Muscle of leg (tissue), 16 donors: ENCODE measurements at places on chromosomes 4 and X.

- no peak overlapping the region for H3K4me3 ChIP-seq
- DNase-seq, result no peak
- no peaks in the 10 kb centered on the region for H3K27me3 ChIP-seq
- no peak overlapping the region for H3K27ac ChIP-seq
Observed at GRCh38 chr4:171025343-171025742, 787.9 kb upstream of the GALNTL6 start.

DNA sequence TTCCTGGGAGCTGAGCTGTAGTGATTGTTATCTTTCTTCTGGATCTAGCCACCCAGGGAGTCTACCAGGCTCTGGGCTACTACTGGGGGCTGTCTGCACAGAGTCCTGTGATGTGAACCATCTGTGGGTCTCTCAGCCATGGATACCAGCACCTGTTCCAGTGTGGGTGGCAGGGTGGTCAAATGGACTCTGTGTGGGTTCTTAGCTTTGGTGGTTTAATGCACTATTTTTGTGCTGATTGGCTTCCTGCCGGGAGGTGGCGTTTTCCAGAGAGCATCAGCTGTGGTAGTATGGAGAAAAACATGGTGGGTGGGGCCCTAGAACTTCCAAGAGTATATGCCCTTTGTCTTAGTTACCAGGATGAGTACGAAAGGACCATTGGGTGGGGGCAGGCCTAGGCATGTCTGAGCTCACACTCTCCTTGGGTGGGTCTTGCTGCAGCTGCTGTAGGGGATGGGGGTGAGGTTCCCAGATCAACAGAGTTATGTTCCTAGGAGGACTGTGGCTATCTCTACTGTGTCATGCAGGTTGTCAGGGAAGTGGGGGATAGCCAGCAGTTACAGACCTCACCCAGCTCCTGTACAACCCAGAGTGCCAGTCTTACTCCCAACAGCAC, 264.8 kb upstream of the LDB2 start:
- H3K36me3 ChIP-seq, result no peaks in the 10 kb centered on the region
- H3K4me1 ChIP-seq, result no peaks in the 10 kb centered on the region
- H3K4me3 ChIP-seq, result no peak overlapping the region

DNA sequence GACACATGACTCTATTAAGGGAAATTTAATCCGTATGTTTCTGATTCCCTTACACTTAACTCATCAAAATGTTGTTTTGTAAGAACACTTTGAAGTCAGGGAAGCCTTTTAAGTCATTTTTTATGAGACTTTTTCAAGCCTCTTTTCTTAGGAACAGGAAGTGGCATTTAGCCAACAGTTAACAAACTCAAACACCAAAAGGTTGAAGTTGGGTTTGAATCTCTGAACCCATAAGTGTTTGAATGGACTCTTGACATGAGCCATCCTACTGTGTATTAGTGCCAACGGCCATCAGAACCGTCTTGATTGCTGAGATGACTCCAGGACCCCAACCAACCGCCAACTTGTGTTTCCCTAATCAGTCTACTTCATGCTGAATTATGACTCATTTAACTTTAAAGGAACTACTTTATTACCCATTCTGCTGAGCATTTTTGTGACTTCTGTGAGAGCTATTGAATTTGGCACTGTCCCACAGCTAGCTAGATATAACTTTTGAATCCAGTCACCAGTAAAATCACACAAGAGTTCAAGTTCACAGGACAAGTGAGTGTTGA, 209.1 kb upstream of the FAT1 start:
- no peaks in the 10 kb centered on the region for H3K27me3 ChIP-seq
- no peak for DNase-seq
- no peaks in the 10 kb centered on the region for H3K36me3 ChIP-seq
- H3K27ac ChIP-seq, result no peak overlapping the region
- no peak overlapping the region for H3K4me3 ChIP-seq
- peaks cover 9% of the 10 kb centered on the region for H3K4me1 ChIP-seq

- H3K27me3 ChIP-seq, result no peaks in the 10 kb centered on the region
- H3K36me3 ChIP-seq, result no peaks in the 10 kb centered on the region
- no peak overlapping the region for H3K27ac ChIP-seq
- peaks cover 7% of the 10 kb centered on the region for H3K4me1 ChIP-seq
- H3K4me3 ChIP-seq, result no peak overlapping the region
Observed at GRCh38 chr4:77219266-77219665, 62.3 kb downstream of the CCNG2 start.

- no peak overlapping the region for H3K4me3 ChIP-seq
- peaks cover 13% of the 10 kb centered on the region for H3K4me1 ChIP-seq
- DNase-seq, result no peak
- H3K27me3 ChIP-seq, result no peaks in the 10 kb centered on the region
Observed at GRCh38 chr4:22504922-22505321, 10.9 kb downstream of the ADGRA3 start.

DNA sequence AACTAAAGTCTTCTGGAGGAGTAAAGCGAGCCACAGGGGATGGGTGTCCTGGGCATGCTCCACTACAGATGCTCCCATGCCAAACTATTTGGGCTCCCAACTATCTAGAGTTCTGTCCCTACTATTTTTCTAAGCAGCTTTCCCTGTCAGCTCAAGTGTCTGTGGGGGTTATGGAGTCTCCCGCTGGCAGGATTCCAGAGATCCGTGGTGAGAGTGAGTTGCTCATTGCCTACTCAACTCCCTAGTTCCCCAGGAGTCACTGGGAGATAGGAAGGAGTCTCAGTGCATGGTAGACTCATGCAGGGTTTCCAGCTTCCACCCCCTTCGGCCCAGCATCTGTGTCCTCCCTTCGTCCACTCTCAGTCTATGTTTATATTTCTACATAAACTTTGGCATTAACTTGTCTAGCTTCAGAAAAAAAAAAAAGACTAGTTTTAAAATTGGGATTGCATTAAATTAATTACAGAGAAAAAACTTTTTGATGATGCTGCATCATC, 55.1 kb upstream of the INPP4B start:
- peak; percentile 7 for DNase-seq
- H3K4me3 ChIP-seq, result no peak overlapping the region
- H3K4me1 ChIP-seq, result no peaks in the 10 kb centered on the region

DNA sequence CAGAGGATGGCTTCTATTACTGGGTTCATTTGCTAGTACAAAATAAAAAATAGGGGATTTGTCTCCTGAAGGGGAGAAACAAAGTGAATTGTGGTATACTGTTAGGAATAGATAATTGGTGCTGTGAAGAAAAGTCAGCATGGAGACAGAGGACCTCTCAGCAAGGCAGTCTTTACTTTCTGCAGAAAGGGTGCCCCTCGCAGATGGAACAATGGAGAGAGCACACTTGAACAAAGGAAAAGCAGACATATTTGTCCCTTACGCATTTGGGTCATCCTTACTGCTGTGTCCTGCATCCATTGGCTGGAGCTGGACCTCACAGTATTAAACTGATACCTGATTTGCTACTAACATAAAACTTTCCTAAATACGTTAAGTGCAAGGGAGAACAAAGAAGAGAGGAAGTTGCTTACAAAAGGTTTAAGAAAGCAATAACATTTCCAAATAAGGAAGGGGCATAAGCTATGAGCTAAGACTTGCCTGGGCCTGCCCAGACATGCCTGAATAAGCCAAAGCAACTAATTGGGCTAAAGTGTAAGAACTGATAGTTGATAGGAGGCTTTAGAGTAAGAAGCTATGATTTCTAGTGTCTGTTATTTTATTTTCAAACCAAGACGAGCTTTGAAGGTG, 83.8 kb downstream of the CCKAR start:
- no peak overlapping the region for H3K27ac ChIP-seq
- no peaks in the 10 kb centered on the region for H3K27me3 ChIP-seq
- no peak overlapping the region for H3K4me3 ChIP-seq
- DNase-seq, result no peak
- H3K36me3 ChIP-seq, result peaks cover 8% of the 10 kb centered on the region

DNA sequence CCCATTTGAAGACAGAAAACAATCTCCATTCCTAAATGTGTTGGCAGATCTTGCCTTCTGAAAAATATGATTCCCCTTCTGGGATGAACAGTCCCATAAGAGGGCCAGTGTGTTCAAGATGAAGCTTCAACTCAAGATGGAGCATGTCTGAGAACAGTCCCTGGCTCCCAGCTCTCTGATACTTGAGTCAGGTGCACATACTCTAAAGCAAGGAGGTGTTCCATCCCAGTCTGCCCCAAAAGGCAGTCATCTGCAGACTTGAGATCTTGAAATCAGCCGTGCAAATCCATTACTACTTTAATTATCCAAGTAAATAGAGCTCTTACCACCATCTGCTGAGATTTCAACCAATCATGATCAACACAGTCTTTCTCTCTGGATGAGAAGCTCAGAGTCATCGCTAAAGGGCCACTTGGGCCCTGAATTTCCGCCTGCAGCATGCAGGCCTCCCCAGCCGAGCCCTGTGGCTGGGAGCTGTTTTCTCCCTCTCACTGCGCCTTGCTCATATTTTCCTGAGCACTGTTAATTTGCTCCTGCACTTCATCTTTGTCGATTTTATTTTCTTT, 22.2 kb downstream of the CCDC149 start:
- H3K36me3 ChIP-seq, result no peaks in the 10 kb centered on the region
- H3K4me3 ChIP-seq, result no peak overlapping the region
- no peaks in the 10 kb centered on the region for H3K4me1 ChIP-seq
- H3K27ac ChIP-seq, result no peak overlapping the region
- no peak for DNase-seq
- no peaks in the 10 kb centered on the region for H3K27me3 ChIP-seq

DNA sequence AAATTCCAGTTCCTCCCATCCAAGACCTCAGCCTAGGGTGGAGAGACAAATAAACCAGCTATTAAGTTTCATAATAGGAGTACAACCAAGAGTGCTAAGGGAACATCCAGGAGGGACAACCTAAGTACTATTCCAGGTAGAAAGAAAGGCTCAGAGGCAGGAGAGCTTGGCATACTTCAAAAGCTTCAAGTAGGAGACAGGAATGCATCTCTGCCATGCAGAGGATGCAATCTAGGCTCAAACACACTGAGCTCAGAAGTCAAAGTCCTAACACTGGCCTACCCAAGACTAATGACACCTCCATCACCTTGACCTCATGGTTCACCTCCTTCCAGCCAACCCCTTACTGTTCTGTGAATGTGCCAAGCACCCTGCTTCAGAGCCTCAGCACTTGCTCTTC, 8.1 kb downstream of the WDFY3 start:
- no peaks in the 10 kb centered on the region for H3K36me3 ChIP-seq
- no peak for DNase-seq
- no peaks in the 10 kb centered on the region for H3K4me1 ChIP-seq

DNA sequence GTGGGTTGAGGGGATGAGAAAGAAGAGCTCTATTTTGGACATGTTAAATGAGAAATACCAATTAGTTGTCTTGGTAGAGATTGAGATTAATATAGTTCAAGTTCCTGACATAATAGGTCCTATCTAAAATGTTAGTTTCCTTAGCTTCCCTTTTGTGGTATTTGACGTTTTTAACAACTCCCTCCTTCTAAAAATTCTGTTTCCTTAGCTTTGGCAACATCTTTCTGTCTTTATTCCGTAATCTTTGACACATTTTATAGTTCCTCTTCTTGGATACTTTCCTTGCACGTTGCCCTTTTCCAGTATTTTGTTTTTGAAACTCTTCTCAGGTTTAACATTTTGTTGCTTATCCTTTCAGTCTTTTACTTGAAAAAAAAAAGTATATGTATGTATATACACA, 36.9 kb downstream of the LAMTOR3 start:
- no peaks in the 10 kb centered on the region for H3K36me3 ChIP-seq
- DNase-seq, result peak; percentile 42
- no peaks in the 10 kb centered on the region for H3K4me1 ChIP-seq
- H3K4me3 ChIP-seq, result no peak overlapping the region
- H3K27ac ChIP-seq, result no peak overlapping the region

DNA sequence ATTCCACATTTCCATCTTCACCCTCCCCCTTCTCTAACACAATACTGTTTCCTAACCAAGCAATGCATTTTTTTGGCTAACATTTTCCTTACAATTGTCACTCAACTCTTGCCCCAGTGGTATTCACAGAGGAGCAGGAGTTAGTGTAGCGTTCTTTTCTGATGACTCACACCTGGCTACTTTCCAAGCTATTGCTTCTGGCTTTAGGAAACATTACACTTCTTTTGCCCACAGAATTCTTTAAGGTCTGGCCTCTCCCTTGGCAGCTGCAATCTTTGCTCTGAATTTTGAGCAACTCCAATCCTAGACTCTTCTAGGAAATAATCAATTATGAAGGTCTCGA, 27.5 kb upstream of the PDGFC start:
- peaks cover 7% of the 10 kb centered on the region for H3K4me1 ChIP-seq
- H3K36me3 ChIP-seq, result no peaks in the 10 kb centered on the region
- no peaks in the 10 kb centered on the region for H3K27me3 ChIP-seq
- H3K4me3 ChIP-seq, result no peak overlapping the region
- DNase-seq, result peak; percentile 88

DNA sequence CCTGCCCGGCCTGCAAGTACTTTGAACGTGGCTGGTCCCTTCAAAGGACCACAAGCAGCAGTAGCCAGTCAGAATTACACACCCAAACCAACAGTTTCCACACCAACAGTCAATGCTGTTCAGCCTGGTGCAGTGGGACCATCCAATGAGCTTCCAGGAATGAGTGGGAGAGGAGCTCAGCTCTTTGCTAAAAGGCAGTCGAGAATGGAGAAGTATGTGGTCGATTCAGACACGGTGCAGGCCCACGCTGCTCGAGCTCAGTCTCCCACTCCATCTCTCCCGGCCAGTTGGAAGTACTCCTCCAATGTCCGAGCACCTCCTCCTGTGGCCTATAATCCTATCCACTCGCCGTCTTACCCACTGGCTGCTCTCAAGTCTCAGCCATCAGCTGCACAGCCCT, 104.4 kb upstream of the MYOZ2 start:
- no peaks in the 10 kb centered on the region for H3K27me3 ChIP-seq
- no peak for DNase-seq
- H3K36me3 ChIP-seq, result peaks cover 22% of the 10 kb centered on the region
- H3K27ac ChIP-seq, result no peak overlapping the region
- no peak overlapping the region for H3K4me3 ChIP-seq
- peaks cover 14% of the 10 kb centered on the region for H3K4me1 ChIP-seq

DNA sequence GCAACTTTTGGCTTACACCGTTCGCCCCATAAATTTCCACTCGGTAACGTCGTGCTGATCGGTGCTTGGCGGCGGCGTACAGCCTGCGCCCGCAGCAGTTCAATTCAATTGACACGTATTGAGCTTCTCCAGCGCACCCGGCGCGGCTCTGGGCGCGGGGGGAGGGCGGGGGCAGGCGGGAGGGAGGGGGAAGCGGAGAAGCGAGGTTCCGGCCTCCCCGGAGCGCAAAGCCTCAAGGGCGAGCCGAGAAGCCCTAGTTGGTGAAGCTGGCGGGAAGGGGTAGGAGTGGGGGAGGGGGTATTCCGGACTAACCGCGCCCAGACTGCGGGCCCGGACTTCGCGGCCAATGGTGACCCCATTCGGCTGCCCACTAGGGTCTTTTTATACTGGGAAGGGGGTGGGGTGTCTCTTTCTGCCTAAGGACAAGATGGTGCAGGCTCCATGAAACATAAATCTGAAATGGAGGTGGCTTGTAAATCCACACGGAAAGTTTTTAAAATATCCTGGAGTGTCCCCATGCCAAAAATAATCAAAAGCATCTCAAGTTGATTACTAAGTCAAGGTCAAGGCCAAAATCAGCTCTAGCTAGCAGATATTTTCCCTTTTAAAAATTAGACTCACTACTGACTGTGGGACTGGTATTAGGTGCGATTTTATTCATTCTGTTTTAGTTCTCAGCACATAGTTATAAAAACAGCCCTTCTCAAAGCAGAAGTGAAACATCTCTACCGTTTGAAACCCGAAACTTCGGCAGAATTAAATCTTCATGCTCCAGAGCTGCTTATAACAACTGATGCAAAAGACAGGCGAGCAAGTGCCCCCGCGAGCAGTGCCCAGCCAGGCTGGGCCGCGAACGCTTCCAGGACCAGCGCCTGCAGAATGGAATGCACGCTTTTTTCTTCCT, 1.5 kb upstream of the BCOR start:
- H3K27ac ChIP-seq, result peak overlapping the region; percentile 82
- H3K27me3 ChIP-seq, result peaks cover 81% of the 10 kb centered on the region
- H3K36me3 ChIP-seq, result no peaks in the 10 kb centered on the region
- peaks cover 22% of the 10 kb centered on the region for H3K4me1 ChIP-seq
- peak overlapping the region; percentile 50 for H3K4me3 ChIP-seq
